Kidney epithelial cell (primary cell): ENCODE measurements at places on chromosomes 5 and 9. TPM values are rescaled to one million over a fixed set of nuclear protein-coding genes. Genes with fewer than 3 reads are reported as not detected.

- DNase-seq = no peak
Measured at GRCh38 chr9:27933210-27934025, 360.1 kb upstream of the C9orf72 start.

GRCh38 chr5:157172403-157172802, 6.3 kb upstream of the GARIN3 start:
- DNase-seq = no peak

DNA sequence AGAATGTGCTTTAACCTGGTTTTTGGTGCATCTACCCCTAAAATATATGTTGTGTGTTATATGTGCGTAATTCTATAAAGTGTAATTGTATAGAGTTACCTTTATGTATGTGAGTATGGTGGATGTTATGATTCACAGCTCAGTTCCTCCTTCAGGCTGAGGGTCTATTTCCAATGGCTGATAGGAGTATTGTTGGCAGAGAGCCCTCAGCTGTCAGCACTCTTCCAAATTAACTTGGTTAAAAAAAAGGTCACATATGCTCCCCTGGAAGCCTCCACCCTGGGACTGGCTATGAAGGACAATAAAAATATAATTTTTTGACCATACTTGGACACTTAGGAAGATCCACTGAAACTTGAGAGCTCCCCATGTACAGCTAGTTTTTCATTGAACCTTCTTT, 250.4 kb upstream of the CDH12 start:
- no peak for DNase-seq

DNA sequence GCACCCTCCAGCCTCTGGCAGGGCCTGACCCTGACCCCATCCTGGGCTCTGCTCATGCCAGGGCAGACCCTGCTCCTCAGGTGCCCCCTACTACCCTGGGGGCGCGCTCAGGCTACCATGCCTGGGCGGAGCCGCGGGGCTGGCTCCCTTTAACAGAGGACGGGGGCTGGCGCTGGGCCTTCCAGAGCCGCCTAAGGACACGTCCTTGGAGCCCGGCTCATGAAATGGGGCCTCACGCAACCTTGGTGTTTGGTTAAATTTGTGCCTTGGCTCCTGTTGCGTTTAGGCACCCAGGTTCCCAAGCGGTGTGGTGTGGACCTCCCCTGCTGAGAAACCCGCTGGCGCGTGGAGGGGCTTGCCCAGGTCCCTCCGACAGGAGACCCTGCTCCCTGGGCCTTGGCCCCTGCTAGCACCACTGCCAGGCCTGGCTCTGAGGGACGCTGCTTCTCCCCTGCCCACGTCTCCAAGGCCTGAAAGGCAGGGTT, 3.4 kb upstream of the EHMT1 start:
- no peak for DNase-seq

- DNase-seq = no peak
Measured at GRCh38 chr5:17482790-17483189, 15.2 kb upstream of the TAF11L2 start.

DNA sequence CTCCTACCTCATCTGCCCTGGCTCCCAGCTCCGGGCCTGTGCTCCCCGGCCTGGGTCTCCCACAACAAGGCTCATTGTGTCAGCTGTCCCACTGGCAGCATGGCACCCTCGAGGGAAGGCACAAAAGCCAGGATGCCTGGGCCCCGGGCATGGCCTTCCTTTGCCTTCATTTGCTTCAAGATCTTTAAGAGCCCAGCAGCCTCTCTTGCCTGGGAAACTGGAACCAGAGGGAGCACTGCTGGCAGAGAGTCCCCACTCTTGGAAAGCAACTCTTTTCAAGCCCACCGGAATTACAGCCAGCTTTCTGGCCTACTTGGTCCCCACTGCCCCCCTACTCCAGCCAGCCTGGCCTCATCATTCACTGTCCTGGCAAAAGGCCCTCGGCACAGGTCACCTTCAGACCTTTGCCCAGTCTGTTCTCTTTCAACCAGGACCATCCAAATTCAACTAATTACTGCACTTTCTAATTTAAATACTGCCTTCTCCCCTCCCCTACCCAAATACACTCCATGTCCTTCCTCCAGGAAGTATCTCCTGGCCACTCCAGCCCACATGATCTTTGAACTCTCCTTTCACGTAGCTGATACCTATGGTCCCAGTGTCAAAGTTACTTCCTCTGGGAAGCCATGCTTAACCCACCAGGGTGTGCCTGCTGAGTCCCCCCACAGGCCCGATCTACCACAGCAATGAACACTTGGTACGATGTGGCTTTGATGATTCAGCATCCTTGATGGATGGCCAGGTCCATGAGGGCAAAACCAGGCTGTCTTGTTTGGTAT, 8.9 kb downstream of the ZER1 start:
- DNase-seq = no peak

- DNase-seq = no peak
Measured at GRCh38 chr9:108756746-108757490, 98.9 kb downstream of the ACTL7B start.

DNA sequence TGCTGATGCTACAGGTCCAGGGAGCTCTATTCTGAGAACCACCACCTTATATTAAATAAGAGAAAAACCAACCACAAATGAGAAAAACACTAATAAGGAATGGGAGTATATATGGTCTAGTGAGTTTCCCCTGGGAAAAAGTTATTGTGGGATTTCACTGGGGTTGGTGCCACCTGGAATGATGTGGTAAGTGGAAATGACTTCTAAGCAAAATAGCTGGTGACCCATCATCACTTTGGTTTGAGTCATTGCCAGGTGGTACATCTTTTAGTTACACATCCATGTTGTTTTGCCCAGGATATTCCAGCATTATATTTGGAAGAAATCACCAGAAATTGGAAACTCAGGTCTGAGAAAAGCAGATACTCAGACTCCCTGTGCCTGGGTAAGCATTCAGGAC, 437.3 kb downstream of the DTWD2 start:
- peak; percentile 59 for DNase-seq

DNA sequence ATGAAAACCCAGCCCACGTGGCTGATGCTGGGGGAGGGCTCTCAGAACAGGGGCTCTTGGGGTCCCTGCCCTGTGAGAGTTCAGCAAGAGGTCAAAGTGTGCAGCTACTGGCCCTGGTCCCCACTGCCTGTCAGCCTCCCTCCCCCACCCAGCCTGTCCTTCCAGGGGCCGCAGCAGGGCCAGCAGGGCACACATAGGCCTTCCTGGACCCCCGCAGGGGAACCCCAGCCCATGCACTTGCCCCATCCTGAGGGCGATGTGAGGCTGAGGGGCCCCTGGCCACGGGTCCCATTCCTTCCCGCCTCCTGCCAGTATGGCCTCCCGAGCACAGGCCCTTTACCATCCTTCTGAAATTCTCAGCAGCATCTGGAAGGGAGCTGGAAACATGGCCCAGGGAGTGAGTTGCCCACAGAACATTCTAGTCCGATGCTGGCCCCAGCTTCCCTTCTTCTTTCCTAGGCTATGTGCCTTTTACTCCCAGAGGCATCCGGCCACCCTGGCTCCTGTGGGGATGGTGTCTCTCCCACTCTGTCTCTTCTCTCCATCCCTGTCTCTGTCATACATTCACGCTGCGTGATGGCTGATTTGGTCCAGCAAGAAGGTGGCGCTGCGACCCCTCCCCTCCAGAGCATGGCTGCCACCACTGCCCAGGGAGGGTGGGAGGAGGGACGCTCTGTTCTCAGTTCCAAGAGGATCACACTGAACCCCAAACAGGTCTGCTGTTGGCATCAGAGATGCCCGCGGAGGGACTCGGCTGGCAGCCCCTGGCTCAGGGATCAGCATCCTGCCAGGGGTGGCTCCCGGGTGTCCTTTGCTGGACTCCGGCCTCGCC, 19.6 kb downstream of the MRPL36 start:
- no peak for DNase-seq

GRCh38 chr9:113828221-113828620, 47.9 kb upstream of the ZNF618 start:
- DNase-seq = no peak

- DNase-seq = no peak
Measured at GRCh38 chr5:142405023-142405422, 80.2 kb upstream of the SPRY4 start.

Gene TAF11L5
- not detected in 2 replicates for total RNA-seq

Gene SLC44A1
- total RNA-seq = 16.5 and 17.7 TPM in 2 replicates

Gene HTR4
- total RNA-seq = not detected in 2 replicates

Gene LRRC19
- under 0.01 TPM in 1 of 2 replicates, not detected in the other for total RNA-seq
